ENCODE measurements at places on chromosomes 3 and 15. TPM values are rescaled to one million over a fixed set of nuclear protein-coding genes. Genes with fewer than 3 reads are reported as not detected.

- H3K4me3 ChIP-seq: no peak overlapping the region
- peaks cover 4% of the 10 kb centered on the region for H3K27me3 ChIP-seq
- no peaks in the 10 kb centered on the region for H3K4me1 ChIP-seq
- no peaks in the 10 kb centered on the region for H3K36me3 ChIP-seq
Measured at GRCh38 chr15:62250186-62250585, 85.1 kb upstream of the C2CD4B start.

- no peak for DNase-seq
- H3K27me3 ChIP-seq: no peaks in the 10 kb centered on the region
- no peaks in the 10 kb centered on the region for H3K4me1 ChIP-seq
- H3K27ac ChIP-seq: no peak overlapping the region
Measured at GRCh38 chr3:62950210-62950609, 75.0 kb upstream of the CADPS start.

DNA sequence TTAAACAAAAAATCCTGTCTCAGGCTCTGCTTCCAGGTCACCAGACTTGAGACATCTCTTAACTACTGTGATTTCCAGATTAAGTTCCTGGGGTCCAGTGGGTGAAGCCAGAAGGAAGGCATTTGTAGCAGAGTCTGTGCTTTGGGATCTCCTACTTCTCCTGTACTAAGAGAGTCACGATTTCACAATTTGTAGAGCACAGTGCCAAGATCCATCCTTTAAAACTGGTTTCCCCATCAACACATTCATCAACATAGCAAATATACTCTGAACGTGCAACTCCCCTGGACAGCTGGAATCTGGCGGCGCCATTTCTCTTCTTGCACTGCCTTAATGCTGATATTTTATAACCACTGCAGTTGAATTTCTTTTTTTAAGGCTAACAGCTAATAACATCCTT, 33.2 kb downstream of the CDCP1 start:
- peaks cover 73% of the 10 kb centered on the region for H3K4me1 ChIP-seq
- H3K27me3 ChIP-seq: peaks cover 31% of the 10 kb centered on the region
- no peak for DNase-seq
- H3K27ac ChIP-seq: no peak overlapping the region
- no peak overlapping the region for H3K4me3 ChIP-seq

- H3K36me3 ChIP-seq: no peaks in the 10 kb centered on the region
- H3K27me3 ChIP-seq: peaks cover 11% of the 10 kb centered on the region
- H3K27ac ChIP-seq: no peak overlapping the region
- H3K4me3 ChIP-seq: no peak overlapping the region
Measured at GRCh38 chr3:8366219-8366810, 135.3 kb upstream of the LMCD1 start.

- H3K27me3 ChIP-seq: no peaks in the 10 kb centered on the region
- no peak overlapping the region for H3K4me3 ChIP-seq
- DNase-seq: no peak
- H3K4me1 ChIP-seq: no peaks in the 10 kb centered on the region
Measured at GRCh38 chr3:155771126-155771525, 26.3 kb upstream of the PLCH1 start.

- no peak for DNase-seq
- H3K4me3 ChIP-seq: no peak overlapping the region
- no peak overlapping the region for H3K27ac ChIP-seq
Measured at GRCh38 chr3:126067959-126068358, 16.0 kb downstream of the SLC41A3 start.

- DNase-seq: no peak
- peaks cover 3% of the 10 kb centered on the region for H3K4me1 ChIP-seq
- no peak overlapping the region for H3K27ac ChIP-seq
- H3K36me3 ChIP-seq: no peaks in the 10 kb centered on the region
- no peaks in the 10 kb centered on the region for H3K27me3 ChIP-seq
- no peak overlapping the region for H3K4me3 ChIP-seq
Measured at GRCh38 chr3:45580112-45580765, 14.3 kb upstream of the LIMD1 start.

- H3K27ac ChIP-seq: no peak overlapping the region
- no peaks in the 10 kb centered on the region for H3K36me3 ChIP-seq
- H3K27me3 ChIP-seq: no peaks in the 10 kb centered on the region
- DNase-seq: no peak
Measured at GRCh38 chr3:3286014-3286413, 106.5 kb upstream of the CRBN start.

DNA sequence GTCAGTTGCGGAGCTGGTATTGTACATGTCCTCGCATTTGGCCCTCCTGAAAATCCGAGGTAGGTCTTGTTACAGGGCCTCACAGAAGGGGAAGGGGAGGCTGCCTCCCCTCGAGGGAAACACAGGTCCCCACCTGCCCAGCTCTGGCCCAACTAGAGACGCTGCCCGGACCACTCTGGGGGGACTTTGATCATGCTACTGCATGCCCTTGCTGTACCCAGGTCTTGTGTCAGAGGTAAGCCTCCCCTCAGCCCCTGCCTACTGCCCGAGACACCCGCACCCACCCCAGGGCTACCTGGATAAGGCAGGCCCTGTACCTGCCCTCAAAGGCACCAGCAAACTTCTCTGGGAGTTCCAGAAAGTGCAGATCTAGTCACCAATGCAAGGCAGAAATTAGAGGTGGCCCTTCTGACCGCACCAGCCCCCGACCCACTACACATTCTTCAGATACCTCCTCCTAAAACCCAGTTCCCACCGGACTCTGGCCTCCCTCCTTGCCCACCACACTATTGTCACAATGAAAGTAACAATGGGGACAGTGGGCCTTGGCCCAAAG, 981 bp upstream of the SCAP start:
- H3K4me1 ChIP-seq: peaks cover 31% of the 10 kb centered on the region
- H3K36me3 ChIP-seq: no peaks in the 10 kb centered on the region
- H3K4me3 ChIP-seq: peak overlapping the region; percentile 85
- H3K27me3 ChIP-seq: no peaks in the 10 kb centered on the region

GRCh38 chr3:126955004-126955790, 27.7 kb upstream of the PLXNA1 start:
- H3K27me3 ChIP-seq: no peaks in the 10 kb centered on the region
- DNase-seq: no peak
- no peaks in the 10 kb centered on the region for H3K36me3 ChIP-seq
- no peak overlapping the region for H3K27ac ChIP-seq
- no peaks in the 10 kb centered on the region for H3K4me1 ChIP-seq

XIRP1 gene
- total RNA-seq: 0.03 TPM

ROPN1 gene
- total RNA-seq: not detected

QRICH1 gene
- total RNA-seq: 140 TPM

KNL1 gene
- total RNA-seq: 54.2 TPM

CPN2 gene
- total RNA-seq: not detected

RPL39L gene
- total RNA-seq: 23.1 TPM

Data from activated CD4-positive, alpha-beta memory T cell treated with anti-CD3 and anti-CD28 coated beads, Interleukin-2, amount 10 ng/mL, durations not matched to agents 7 days and 5 days (primary cell).